ENCODE measurements at places on chromosomes 4 and X. TPM values are rescaled to one million over a fixed set of nuclear protein-coding genes. Genes with fewer than 3 reads are reported as not detected.

The MID1 gene
- 30.5 TPM for total RNA-seq

- DNase-seq: no peak
- H3K27me3 ChIP-seq: no peaks in the 10 kb centered on the region
- peaks cover 11% of the 10 kb centered on the region for H3K4me1 ChIP-seq
- H3K36me3 ChIP-seq: no peaks in the 10 kb centered on the region
- H3K4me3 ChIP-seq: no peak overlapping the region
- no peak overlapping the region for H3K27ac ChIP-seq
These were observed 24.4 kb upstream of the CCNI start for GRCh38 chr4:77100234-77100633.

The TCEAL6 gene
- not detected for total RNA-seq

The SSX4 gene
- total RNA-seq: not detected

DNA sequence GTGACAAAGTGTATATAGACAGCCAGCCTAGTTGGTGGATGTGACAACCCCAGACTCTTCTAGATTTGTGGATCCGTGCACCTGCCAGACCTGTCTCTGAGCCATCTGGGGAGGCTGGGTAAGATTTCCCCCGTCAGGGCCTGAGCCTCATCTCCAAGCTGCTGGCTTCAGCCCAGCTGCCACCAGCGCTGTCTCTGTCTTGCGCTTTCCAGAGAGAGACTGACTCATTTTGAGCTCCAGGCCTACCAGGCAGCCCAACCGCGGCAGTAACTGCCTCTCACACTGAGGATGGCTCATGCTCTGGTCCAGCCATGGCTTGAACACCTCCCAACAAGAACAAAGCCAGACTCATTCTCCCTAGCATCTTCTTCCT lies 26.4 kb downstream of the NOP14 start:
- no peak for DNase-seq
- peaks cover 41% of the 10 kb centered on the region for H3K36me3 ChIP-seq
- H3K4me1 ChIP-seq: peaks cover 52% of the 10 kb centered on the region

- H3K36me3 ChIP-seq: no peaks in the 10 kb centered on the region
- H3K4me3 ChIP-seq: no peak overlapping the region
- no peaks in the 10 kb centered on the region for H3K27me3 ChIP-seq
- no peak for DNase-seq
- no peaks in the 10 kb centered on the region for H3K4me1 ChIP-seq
- no peak overlapping the region for H3K27ac ChIP-seq
These were observed 157.6 kb upstream of the C1QTNF7 start for GRCh38 chr4:15270201-15270600.

All from upper lobe of left lung (tissue), 6 donors.